ENCODE measurements at places on chromosomes 2 and 18.

GRCh38 chr2:133198678-133199077, 369.6 kb downstream of the NCKAP5 start:
- no peak for DNase-seq

DNA sequence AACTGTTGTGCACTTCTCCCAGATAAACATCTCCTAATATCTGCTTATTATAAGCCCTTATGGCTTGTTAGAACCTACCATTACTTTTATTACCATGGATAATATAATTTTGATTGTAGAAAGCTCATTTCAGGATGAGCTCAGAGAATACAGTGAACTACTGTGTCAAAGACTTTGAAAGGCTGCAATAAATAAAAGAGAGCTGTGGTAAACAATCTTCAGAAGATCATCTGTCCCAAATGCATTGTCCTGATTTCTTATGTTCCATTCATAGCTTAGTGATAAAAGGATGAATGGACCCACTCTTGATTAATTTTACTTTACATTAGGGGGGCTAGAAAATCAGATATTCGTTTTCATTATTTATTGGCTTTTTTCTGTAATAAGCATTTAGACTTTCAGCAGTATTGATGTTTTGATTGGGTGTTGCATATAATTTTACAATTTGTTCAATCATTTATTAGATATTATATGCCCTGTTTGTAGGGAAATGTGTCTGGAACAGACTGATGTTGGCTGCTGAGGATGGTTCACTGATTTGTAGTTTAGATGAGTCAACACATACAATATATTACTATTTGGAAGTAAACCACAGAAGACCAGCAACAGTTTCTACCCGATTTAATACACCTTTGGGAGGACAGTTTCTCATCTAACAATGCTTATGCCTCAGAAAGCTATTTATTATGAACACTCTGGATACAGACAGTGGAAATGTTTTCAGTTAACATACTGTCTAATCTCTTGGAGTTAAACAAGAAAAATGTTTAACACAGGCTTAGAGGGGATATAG, 147.2 kb downstream of the TMEFF2 start:
- no peak for DNase-seq

GRCh38 chr2:216429428-216429827, 17.1 kb downstream of the SMARCAL1 start:
- no peak for DNase-seq

DNA sequence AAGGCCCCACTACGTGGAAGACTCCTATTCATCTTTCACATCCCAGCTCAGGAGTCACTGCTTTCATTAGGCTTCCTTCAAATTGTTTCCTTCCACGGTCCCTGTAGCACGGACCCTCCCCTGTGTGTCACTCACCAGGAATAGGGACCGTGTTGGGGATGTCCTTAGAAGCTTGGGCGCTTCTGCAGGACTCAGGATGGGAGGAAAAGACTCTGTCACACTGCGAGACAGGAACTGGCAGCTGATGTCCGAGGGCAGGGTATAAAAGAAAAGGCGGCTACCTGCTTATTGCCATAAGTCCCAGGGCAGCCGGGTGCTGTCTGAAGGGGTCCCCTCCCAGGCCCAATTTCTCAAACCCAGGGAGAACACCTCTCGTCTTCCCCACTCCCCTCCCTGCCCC, 79.1 kb downstream of the BCL2L11 start:
- no peak for DNase-seq

DNA sequence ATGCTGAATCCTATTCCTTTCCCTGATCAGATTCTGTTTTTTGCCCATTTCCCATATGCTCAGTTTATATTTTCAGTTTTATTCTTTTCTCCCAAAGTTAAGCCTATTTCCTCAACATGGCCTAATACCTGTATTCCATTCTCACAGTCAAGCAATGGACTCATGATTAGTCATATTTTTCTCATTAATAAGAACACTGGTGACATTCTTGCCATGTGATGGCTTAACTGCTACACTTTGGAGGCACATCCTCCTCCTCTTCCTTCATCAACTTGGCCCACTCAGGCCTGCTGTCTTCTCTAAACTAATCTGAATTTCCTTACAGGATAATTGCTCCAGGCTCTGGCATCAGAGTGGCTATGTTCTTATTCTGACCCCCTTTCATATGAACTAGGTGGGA, 679.2 kb downstream of the NYAP2 start:
- DNase-seq = no peak

DNA sequence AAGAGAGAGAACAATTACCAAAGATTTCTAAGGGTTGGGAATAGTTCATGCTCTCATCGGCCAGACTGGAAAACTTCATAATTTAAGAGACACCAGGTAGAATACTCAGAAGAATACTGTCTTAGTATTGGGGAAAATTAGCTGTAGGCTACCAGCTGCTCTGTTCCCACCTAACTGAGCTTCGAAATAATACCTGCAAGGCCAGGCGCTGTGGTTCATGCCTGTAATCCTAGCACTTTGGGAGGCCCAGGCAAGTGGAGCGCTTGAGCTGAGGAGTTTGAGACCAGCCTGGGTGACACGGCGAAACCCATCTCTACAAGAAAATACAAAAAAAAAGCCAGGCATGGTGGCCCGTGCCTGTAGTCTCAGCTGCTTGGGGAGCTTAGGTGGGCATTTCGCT, 35.8 kb downstream of the MAP4K3 start:
- no peak for DNase-seq

DNA sequence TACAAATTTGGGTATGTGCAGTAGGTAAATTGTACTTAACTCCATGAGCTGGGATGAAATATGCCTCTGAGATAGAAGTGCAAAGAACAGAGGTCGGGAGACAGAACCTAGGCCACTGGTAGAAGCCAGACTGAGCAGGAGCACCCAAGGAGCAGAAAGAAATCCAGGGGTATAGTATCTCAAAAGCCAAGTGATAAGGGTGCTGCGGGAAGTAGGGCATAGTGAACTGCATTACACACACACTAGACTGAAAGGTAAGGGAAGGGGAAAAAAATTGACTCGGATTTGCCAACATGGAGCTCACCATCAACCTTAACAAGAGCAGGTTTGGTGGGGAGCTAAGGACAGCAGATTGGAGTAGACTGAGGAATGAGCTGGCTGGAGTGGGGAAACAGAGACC, 89.3 kb upstream of the TMEM247 start:
- no peak for DNase-seq

DNA sequence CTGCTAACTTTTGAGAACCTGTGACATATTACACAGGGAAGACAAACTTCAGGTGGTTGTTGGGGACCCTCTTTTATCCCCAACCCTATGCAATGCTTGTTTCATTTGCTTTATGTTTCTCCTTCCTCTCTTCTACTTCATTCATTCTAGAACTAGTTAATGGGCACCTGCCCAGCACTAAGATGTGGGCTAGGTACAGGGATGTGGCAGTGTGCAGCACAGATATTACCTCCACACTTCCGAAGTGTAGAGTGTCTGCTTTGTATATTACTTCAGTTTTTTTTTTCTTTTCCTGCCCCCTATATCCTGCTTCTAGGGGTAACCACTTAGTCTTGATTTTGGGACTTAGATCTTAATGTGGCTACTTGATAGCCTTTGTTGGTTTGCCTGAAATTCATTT, 35.1 kb downstream of the CD28 start:
- no peak for DNase-seq

DNA sequence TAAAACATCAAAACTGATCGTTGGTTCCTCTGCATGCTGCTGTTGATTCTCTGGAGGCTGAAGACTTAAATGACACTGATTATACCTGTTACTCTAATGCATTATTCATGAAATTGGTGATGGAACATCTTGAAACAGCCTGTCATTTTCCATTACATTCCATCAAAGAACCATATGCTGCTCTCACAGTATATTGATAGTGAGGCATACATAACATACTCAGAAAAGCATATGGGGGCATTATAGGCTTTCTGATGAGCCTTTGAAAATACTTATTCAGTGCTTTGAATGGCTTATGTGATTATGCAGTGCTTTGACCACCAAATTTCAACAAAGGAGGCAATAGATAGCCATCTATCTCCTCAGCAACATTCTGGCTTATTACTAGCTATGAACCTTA, 392.1 kb downstream of the CDH19 start:
- no peak for DNase-seq

- no peak for DNase-seq
Measured at GRCh38 chr18:70044632-70045031, 97.0 kb upstream of the CD226 start.

GRCh38 chr18:45916302-45916701, 50.8 kb downstream of the EPG5 start:
- no peak for DNase-seq

DNA sequence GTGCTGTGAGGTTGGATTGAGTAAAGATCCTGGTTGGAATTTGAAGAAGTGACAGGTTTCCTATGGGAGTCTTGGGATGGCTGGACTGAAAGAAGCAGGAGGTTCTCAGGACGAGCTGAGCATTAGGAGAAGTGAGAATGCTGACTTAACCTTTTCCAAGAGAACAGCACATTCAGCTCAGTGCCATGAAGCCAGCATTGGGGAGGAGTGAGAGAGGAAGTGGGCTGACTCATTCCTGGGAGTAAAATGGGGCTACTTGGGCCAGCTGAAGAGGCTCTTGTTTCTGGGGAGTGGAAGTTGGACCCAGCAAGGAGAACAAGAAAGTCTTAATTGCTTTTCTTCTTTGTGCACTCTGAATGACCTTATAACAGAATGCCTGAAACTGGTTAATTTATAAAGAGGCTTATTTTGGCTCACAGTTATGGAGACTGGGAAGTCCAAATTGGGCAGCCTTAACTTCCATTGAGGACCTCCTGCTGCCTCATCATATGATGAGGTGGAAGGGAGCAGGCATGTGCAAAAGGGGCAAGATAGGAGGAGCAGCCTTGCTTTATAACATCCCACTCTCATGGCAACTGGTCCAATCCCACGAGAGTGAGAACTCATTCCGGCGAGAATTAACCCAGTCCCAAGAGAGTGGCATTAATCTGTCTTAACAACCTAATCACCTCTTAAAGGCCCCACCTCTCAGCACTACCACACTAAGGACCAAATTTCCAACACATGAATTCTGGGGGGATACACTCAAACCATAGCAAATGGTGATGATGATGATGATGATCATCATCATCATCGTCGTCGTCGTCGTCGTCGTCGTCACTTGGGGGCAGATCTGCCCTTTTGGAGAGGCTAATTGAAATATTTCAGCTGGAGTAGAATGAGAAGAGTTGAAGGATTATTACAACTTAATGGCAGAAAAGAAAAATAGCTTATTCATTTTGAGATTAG, 26.1 kb downstream of the DGUOK start:
- DNase-seq = peak; percentile 20

DNA sequence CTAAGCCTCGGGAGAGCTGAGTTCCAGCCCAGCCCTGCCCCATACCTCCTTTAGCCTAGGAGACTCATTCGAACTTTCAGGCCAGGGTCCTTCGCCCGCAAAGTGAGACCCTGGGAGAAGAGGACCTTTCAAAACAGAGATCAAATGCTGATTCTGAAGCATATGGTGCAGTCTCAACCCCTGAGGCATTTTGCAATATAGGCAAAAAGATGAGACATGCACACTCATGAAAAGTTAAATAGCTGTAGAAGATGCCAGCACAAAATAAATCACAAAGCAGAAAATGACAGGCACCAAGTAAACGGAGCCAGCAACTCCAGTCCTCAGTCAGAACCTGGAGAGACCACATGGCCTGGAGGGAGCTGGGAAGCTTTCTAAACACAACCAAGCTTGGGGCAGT, 542.7 kb upstream of the RAB6C start:
- DNase-seq = no peak

GRCh38 chr2:11521775-11522174, 12.1 kb upstream of the GREB1 start:
- no peak for DNase-seq

- no peak for DNase-seq
Measured at GRCh38 chr18:62329691-62330454, 4.8 kb downstream of the TNFRSF11A start.

GRCh38 chr18:3262234-3263131, 550 bp downstream of the MYL12B start:
- no peak for DNase-seq

DNA sequence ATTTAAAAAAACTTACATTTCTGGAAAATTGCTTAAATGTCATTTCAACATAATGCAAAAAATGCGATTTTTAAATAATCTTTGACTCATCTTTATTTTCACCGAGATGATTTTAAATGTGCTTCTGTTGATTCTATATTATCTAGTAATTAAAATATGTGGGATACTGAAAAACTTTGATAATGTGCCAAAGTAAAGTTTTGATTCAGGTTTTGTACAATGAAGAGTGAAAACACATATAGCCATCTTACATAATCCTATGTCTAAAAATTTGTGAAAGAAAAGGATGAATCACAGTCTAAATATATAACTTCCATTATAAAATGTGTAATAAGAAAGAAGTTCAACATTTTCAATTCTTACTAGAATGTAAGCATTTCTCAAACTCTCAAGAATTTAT, 204.3 kb upstream of the ZC3H15 start:
- DNase-seq = no peak

DNA sequence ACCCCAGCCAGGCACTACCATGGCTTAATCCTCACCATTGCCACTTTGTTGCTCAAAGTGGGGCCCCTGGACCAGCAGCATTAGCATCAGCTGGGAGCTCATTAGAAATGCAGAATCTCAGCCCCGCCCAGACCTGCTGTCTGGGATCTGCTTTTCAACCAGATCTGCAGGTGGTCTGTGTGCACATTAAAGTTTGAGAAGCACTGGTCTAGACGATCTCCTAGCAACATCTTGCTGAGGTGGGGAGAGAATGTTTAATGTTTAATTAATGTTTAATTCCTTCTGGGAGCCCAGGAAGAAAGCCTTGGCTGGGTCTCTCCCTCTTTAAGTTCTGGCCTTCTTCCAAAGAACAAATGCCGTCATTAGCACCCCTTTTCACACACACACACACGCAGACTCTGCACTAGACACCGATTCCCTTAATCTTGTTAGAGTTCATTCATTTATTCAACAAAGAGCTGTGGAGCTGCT, 53.7 kb downstream of the EDAR start:
- no peak for DNase-seq

GRCh38 chr2:58788402-58788801, 547.3 kb upstream of the FANCL start:
- DNase-seq = no peak

GRCh38 chr2:70005752-70006446, 44.5 kb upstream of the ASPRV1 start:
- no peak for DNase-seq

DNA sequence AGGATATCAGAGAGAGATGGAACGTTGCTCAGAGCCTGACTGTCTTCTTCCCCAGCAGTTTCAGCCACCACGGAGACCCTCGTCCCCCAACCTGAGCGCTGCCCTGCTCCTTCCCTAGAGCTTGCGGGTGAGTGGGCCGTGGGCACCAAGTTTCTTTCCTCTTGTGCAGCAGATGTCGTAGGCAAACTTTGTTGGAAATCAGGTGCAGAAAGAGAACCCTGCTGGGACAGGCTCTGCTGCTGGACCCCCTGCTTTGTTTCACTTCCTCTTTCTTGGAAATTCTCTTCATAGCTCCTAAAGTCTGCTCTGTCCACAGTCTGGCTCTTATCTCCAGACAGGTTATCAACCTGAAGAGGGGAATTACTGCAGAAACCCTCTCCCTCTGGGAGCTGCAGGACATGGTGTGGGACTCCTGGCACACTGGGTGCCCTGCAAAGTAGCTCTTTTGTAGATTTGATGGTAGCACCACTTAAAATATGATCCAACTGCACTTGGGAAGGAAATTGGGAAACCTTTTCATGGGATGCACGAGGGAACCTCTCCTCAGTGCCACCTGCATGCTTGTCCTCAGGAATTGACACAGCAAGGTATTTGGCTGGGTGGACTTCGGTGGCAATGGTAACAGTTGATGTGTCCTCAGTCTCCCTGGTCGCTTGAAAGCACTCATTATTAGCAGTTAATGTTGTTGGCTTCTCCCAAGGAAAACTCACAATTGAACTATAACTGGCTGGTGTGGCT, 92.2 kb downstream of the ALPK2 start:
- no peak for DNase-seq

All from head of caudate nucleus (tissue), 42 donors.